Astrocyte of the cerebellum (primary cell): ENCODE measurements at places on chromosomes 2 and 18.
A peak's percentile ranks its signal among the peaks of the same experiment; 100 is the strongest.

GRCh38 chr2:189500456-189501160 lies 59.3 kb downstream of the WDR75 start:
- DNase-seq: no peak

DNA sequence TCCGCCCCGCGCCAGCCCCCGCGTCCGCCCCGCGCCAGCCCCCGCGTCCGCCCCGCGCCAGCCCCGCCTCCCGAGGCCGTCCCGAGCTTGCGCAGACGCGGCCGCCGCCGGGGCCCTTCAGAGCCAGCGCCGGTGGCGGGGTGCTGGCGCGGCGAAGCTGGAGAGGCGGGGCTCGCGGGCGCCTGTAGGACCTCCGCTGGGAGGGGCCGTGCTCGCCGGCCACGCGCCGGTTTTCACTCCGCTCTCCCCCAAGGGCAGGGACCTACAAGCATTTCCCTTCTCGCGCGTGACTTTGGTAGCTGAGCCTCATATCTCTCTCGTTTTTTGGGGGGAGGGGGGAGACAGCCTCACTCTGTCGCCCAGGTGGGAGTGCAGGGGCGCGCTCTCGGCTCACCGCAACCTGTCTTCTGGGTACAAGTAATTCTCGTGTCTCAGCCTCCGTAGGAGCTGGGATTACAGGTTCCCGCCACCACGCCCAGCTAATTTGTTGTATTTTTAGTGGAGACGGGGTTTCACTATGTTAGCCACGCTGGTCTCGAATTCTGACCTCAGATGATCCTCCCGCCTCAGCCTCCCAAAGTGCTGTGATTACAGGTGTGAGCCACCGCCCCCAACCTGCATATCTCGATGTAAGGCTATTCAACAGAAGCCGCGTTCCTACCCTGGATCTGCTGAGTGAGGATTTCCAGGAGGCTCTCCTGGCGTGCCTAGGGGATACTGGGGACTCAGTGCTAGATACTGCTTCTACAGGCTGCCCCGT lies at the start of gene ZNF514:
TSS of gene ZNF514 (minus strand) at position 159 of the 760 bp plus-strand sequence. CDS start 6,595 bp downstream, outside the sequence.
- DNase-seq: no peak

- DNase-seq: no peak
Measured at GRCh38 chr2:174897286-174897685, 107.9 kb downstream of the CHN1 start.

DNA sequence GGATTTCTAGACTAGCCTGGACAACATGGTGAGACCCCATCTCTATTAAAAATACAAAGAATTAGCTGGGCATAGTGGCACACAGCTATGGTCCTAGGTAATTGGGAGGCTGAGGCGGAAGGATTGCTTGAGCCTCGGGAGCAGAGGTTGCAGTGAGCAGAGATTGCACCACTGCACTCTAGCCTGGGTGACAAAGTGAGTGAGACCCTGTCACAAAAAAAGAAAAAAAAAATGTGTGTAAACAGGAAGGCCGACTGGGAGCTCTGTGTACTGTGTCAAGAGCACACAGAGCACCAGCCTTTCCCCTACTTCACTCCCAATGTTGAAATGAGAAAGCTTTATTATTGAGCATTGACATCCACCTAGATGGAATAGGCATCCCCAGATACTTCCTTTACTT lies 681.7 kb upstream of the FSHR start:
- no peak for DNase-seq

- DNase-seq: peak; percentile 47
Measured at GRCh38 chr2:132424526-132425121, 8.0 kb downstream of the GPR39 start.

DNA sequence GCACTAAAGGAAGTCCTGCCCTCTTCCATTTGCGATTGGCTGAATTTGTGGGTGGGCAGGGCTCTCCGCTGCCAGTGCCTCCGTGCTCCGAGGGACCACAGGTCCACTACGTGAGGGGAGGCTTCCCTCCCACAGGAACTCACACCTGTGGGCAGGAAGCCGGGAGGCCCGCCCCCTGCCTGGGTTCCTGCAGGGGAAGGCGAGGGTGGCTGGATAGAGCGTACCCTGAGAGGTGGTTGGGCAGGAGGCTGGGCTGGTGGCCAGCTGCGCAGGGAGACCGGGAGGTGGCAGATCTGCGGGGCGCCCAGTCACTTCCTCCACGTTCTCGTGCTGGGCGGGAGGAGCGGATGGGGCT lies 47.0 kb upstream of the PTH2R start:
- no peak for DNase-seq
